ENCODE measurements at places on chromosomes 13 and 19.
A peak's percentile ranks its signal among the peaks of the same experiment; 100 is the strongest.

GRCh38 chr19:35090160-35090505 is 25.5 kb upstream of the FXYD3 start:
- DNase-seq: no peak

DNA sequence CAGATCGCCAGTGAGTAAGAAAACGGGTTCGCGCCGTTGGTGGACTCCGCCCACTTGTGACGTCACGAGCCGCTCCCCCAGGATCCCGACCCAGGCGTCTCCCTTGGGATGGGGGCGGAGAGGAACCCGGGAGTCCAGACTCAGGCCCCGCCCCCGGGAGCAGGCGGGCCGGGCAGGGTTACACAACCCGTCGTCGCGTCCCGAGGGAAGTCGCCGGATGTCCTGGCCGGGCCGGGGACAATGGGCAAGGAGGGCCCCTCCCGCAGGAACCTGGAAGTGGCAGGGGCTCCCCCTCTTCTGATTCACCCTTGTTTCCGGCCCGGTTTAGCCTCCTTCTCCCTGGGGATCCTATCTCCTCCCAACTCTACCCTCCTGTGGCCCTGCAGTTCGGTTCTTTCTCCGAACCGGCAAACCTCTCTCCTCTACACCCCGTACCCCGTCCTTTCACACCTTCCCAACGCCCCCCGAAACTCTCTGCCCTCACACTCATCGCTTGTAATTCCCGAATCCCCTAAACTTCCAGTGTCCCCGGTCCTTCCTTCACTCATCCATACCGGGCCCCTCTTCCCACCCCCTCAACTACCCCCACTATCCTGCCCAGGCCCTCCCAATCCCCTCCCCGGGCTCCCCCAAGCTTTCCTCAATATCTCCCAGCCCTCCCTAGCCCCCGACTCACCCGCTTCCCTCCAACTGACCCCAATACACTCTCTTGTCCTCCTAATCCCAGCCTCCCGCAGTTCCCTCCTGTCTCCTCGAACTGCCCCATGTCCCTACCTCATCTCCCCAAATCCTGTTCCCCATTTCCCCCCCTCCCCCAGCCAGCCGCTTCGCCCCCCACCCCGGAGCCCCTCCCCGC is 20.0 kb upstream of the ERCC1 start:
- peak; percentile 96 for DNase-seq

- no peak for DNase-seq
Measured at GRCh38 chr19:10555610-10555973, 10.2 kb downstream of the KRI1 start.

GRCh38 chr13:97423300-97424045 is 10.5 kb upstream of the RAP2A start:
- DNase-seq: no peak

DNA sequence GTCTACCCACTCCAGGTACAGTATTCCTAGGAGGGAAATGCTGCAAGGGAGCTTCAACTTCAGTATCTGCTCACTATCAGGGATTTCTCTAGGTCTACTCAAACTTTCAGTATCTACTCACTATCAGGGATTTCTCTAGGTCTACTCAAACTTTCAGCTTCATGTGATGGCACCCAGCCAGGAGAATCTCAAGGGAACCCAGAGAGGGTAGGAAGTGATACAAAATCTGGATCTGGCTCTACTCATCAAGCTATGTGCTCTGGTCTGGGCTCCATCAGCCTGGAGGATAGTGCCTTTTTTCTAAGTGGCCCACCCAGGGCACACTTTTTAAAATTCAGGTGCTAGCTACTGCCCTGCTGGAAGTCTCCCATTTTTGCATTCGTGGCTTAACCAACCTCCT is 52.3 kb upstream of the FNDC3A start:
- no peak for DNase-seq

- peak; percentile 98 for DNase-seq
Measured at GRCh38 chr13:41827507-41828213, 133.2 kb downstream of the VWA8 start.

- DNase-seq: no peak
Measured at GRCh38 chr19:2841855-2842574, 740 bp downstream of the ZNF555 start.

DNA sequence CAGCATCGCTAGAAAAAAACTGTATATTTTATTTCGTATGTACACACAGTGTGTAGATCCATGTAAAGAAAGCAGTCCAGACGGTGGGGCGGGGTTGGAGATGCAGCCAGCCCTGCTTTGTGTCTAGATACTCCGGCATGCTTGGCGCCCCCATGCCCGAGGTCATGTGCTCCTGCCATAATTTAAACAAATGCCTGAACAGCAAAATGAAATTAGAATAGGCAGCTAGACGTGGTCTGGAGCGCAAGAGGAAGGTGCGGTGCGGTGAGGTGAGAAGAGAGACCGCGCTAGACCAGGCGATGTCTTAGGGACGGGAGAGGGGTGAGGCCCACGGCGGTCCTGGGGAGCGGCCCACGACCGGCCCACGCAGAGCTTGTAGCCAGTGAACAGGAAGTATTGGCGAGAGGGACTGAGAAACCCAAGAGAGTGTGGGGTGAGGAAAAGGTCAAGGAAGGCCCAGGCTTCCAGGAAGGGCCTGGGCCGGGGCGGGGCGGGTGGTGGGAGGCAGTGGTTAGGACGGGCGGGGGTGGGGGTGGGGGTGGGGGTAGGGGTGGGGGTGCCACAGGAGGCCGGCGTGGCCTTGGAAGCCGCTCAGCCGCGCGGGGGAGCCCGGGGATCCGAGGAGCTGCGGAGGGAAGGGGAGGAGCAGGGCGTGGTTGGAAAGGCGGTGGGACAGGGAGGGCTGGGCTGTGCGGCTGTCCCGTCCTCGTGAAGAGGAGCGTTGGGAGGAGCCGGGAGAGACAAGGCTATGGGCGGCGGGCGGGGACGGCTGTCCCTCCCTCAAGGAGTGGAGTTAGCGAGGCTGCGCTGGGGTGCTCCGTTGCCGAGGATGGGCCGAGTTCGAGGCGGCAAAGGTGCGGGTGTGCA is 254.7 kb upstream of the SGCG start:
- peak; percentile 45 for DNase-seq

DNA sequence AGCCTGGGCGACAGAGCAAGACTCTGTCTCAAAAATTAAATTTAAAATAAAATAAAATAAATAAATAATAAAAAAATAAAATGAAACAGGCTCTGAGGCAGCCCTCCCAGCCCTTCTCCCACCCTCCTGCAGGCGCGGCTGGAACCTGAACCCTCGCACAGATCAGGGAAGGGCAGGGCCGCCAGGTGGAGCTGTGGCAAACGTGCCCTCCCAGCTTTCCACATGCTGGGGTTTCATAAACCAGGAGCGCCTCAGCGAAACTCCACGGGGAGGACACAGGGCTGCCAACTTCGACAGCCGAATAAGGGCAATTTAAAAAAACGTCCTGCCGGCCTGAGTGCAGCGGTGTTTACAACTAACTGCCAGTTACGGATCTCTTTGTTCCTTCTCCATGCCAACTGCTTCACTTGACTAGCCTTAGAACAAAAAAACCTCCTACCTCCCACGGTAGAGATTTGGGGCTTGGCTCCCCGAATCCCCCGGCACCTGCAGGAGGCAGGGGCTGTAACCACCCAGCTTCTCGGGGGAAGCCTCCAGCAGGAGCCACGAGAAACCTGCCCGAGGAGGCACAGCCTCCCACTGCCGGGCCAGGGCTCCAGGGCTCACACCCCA is 15.9 kb downstream of the ZNF787 start:
- no peak for DNase-seq

DNA sequence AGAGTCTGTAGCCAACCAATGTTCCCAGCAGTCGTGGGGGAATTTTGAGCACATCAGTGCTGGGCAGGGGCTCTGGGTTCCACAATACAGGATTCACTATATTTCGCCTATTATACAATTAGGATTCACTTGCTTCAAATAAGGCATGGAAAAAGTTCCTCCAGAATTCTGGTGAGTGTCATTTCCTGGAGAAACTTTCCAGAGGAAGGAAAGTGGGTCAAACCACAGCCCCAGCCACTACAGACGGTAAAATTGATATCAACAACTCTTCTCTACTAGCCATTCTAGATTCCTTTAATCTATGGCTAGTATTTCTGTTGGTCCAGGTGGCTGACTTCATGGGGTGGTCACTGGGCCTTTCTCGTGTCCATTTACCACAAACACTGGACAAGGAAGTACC is 10.5 kb downstream of the MYCBP2 start:
- no peak for DNase-seq

DNA sequence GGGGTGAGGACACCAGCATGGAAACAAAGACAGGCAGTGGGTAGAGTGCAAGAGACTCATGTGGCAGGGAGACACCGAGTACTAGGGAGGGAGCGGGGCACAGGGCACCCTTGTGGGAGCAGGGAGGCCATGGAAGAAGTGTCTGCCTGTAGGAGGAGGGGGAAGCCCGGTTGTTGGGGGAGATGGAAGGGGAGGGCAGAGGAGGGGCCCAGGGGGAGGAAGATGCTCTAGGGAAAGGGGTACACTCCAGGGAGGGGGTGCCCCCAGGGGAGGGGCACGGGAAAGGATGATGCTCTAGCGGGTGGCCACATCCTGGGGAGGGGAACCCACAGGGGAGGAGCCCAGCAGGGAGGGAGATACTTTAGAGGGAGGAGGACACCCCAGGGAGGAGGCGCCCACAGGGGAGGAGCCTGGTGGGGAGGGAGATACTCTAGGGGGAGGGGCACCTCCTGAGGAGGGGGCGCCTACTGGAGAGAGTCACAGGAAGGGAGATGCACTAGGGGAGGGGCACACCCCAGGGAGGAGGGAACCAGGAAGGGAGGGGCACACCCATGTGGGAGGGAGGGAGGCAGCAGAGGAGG is 24.9 kb downstream of the CPAMD8 start:
- DNase-seq: no peak

DNA sequence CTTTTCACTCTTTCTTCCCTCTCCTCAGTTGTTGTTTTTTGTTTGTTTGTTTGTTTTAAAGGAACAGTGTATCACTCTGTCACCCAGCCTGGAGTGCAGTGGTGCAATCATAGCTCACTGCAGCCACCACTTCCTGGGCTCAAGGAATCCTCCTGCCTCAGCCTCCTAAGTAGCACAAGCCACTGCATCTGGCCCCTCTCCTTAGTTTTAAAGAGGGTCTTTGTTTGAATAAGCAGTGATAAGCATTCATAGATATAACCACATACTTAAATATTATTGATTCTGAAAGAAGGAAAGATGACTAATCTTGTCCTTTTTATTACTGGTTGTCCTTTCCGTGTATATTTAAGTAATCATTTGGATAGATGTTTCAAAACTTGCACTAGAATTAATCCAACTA is 26.7 kb downstream of the ERCC5 start:
- DNase-seq: no peak

GRCh38 chr13:39411511-39411910 is 191.5 kb downstream of the LHFPL6 start:
- DNase-seq: peak; percentile 33

- no peak for DNase-seq
Measured at GRCh38 chr19:750640-751423, at the start of gene MISP. MISP (plus strand) TSS chr19:751112; CDS start chr19:756947, 5,835 bp downstream.

GRCh38 chr13:74148352-74148751 is 14.1 kb upstream of the KLF12 start:
- no peak for DNase-seq

DNA sequence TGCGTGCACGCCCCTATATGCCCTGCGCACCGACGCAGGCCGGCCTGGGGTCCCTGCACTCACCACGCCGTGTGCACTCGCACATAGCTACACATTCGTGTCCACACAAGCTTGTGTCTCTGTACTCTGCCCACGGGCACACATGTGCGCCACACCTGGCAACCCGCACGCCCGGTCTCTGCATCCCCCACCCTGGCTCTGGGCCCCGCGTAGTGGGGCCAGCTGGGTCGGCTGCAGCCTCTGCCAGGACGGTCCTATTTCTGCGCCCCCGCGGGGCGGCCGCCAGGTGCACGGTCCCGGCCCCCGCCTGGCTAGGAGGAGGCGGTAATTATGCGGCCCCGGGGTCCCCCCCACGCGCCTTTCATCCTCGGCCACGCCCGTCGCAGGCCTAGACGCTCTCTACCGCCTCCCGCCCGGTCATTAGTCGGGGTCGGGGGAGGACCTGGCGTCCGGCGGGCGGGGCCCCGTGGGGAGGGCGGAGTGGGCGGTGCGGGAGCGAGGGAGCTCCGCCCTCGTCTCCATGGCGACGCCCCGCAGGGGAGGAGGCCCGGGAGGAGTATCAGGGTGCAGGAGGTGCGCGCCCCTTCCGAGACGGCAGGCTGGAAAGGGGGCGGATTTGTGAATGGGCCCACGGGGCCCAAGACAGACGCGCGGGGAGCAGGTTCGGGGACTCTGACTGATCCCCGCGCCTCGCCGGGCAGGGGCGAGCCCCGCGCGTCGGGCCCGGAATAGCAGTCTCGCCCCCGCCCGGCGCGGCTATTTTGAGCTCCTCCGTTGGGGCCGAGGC is 2.8 kb upstream of the CIRBP start:
- peak; percentile 90 for DNase-seq

- no peak for DNase-seq
Measured at GRCh38 chr19:54660964-54661363, 1.8 kb upstream of the LILRB4 start.

- no peak for DNase-seq
Measured at GRCh38 chr13:48146636-48147035, 51.7 kb upstream of the MED4 start.

DNA sequence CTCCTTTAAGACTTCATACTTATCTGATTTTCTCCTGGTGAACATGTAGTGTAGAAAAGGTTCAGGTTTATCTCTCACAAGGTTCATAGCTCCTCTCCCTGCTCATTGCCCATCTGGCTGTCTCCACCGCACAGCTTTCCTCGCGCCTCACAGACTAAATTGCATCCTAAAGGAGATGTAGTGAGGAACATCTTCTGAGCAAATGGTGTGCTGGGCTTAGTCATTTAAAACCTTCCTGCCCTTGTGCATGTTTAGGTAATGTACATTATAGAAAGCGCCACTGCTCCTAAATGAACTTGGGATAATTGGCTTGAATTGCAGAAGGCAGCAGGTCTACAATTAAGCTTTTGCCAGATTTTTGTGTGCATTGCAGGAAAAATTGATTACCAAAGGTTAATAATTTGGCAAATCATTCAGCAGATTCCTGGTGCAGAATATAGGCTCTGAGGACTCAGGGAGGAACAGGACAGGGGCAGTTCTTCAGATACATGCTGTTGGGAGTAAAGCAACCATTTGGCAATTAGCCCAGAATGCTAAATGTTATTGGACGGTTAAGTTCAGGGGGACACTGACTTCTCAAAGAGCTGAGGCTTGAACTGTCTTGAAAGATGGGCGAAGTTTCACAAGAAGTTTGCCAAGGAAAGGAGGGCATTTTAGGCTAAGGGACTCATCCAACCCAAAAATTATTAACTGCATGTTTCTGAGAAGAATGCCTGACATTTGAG is 108.4 kb upstream of the CLDN10 start:
- DNase-seq: no peak

GRCh38 chr19:58218899-58219298 is 9.8 kb upstream of the ZNF544 start:
- DNase-seq: peak; percentile 22

DNA sequence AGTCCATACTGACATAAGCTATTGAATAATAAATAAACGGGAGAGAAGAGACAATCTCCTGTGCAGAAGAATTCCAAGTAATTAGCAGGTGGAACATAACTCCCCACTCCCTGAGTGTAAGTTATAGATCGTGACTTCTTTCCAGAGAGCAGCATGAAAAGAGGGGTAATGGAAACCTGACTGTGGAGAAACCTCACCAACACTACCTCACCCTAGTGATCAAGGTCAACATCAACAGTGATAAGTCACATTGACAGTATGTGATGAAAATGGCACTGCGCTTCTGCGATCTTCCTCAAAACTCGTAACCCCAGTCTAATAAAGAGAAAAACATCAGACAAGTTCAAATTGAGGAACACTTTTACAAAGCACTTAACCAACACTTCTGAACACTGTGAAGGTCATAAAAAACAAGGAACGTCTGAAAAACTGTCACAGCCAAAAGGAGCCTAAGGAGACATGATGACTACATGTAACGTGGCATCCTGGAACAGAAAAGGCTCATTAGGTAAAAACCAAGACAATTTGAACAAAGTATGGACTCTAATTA is 19.8 kb downstream of the CAB39L start:
- no peak for DNase-seq
